ENCODE measurements at places on chromosomes 3 and 15.
A peak's percentile ranks its signal among the peaks of the same experiment; 100 is the strongest.

DNA sequence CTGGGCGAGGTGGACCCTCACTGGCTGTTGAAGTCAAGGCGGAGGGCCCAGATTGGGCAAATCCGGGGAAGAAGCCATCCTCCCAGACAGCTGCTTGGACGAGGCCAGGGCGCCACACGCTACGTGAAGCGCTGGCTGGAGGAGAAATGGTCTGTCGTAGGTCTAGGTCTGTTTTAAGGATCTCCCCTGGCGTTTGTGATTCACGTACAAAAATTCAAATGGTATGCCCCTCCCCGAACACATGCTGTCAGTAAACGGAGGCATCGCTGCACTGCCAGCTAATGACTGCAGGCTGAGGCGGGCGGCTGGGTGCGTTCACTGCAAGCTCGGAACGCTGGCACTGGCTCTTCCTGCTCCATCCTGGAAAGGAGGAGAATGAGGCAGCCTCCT, 69.9 kb downstream of the EPHB3 start:
- DNase-seq, result no peak

GRCh38 chr15:91769894-91770293, 83.6 kb upstream of the SLCO3A1 start:
- DNase-seq, result no peak

DNA sequence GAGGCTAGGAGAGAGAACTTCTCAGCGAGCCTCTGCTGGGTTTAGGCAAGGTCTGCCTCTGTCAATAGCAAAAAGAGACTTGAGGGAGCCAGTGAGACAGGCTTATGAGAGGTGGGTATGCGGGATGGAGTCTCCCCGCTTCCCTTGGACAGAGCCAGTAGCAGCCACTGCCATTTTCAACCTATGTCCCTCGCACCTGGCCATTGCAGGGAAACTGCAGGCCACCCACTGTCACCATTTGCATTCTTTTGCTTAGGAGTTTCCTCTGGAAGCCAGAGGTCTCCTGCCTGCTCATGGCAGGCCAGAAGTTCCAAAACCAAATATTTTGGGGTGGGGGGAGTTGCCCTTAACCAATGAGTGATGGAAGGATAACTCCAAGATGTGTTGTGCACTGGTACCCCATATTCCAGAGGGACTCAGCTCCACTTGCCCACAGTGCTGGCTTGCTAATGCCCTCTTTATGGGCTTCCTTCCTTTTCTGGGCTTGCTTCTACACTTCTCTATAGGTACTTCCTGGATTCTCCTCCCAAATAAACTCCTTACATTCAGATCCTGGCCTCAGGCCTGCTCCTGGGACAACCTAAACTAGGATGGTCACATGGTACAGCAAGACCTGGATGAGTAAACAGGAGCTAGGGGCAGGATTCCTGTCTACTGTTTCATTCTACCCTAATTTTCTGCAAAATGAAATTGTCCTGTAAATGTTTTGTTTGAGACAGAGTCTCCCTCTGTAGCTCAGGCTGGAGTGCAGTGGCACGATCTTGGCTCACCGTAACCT, 108.9 kb upstream of the PROK2 start:
- DNase-seq, result no peak

GRCh38 chr15:64029110-64029509, 17.2 kb downstream of the DAPK2 start:
- no peak for DNase-seq

- peak; percentile 65 for DNase-seq
These were observed 296.3 kb downstream of the UACA start for GRCh38 chr15:70466895-70467529.

DNA sequence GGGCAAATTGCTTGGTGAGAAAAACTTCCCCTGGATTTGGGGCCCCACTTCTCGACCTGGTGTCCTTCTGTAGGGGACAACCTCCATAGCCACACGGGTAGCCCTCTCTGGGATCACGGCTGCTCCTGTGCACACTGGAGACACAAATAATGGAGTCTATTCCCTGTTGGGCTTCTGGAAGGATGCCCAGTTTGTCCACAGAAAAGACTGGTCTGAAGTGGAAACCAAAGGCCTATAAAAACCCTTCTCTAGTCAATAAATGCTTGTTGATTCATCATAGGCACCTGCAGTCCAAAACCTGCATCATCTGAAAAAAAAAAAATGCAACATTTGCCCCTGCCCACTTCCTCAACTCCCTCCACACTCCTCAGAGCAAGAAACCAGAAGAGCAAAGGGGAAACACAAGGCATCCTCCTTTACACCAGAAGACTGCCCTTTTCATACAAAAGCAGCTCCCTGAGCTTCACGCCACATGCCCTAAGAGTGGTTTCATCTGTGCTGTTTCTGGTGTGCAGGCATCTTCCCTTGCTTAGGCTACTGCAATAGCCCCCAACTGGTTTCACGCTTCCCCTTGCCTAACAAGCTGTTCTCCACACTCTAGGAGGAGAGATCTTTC, 36.3 kb downstream of the SRGAP3 start:
- DNase-seq, result no peak

DNA sequence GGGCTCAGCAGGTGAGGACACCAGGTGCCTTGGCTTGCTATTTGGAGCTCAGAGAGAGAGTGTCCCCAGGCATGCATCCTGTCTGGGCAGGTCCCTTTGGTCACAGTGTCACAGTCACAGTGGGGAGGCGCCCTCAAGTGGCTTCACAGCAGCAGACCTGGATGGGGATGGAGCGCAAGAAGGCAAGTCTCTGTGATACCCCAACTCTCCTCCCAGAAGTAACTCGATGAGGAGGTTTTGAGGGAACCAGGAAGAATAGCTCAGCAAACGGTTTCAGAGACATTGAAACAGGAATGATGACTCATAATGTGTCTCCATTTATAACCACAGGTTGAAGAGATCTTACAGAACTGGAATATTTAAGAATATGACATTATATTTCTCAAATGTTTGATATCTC, 66.5 kb upstream of the SH3GL3 start:
- DNase-seq, result peak; percentile 71

DNA sequence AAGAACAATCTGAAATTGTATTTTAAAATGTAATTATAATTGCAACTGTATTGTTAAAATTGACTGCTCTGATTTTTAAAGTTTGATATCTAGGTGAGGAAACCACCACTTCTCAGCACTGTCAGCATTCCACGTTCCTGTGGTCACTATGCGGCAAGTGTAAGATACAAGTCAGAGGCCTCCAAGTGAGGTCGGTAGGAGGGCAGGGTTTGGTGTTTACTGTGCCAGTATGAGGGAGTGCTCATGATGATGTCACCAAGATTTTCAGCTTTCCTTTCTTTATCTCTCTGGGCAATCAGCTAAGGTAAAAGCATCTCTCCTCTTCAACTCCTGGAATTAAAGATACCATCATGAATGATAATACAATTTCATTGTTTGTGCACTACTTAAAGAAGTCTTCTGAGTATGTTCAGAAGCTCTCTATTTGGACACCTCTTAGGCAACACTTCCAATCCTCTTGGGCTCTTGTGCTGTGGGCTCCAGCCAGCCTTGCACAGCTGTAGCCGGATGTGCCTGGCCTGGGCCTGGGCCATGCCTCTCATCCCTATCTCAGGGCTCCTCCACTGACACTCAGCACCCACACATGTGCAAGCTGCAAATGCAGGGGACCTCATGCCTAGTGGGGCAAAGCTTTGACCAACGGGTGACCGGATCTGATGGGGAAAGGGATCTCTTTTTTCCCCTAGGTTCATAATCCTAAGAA, 42.9 kb downstream of the CCR3 start:
- DNase-seq, result peak; percentile 84

DNA sequence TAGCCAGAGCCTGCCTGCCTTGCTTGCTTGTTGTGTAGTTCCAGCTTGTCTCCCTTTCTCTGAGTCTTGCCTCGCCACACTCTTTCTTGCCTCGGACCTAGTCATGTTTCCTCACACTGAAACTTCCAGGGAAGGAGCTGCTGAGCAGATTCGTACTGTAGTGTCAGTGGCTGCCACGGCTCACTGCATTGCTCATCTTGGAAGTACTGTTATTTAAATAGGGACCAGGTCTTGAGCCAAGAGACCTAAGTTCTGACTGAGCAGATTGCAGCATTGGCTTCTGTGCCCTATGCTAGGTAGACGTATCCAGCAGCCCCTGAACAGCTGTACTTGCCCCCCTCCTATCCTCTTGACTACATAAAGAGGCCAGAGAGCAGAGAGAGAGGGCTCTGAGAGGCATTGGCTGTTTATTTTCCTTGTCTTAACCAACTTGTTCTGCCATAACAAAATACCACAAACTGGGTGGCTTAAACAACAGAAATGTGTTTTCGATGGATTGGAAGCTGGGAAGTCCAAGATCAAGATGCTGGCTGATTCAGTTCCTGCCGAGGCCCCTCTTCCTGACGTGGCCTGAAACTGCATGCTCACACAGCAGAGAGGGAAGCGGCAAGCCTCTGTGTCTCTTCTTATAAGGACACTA, 5.8 kb upstream of the RARRES1 start:
- DNase-seq, result no peak

DNA sequence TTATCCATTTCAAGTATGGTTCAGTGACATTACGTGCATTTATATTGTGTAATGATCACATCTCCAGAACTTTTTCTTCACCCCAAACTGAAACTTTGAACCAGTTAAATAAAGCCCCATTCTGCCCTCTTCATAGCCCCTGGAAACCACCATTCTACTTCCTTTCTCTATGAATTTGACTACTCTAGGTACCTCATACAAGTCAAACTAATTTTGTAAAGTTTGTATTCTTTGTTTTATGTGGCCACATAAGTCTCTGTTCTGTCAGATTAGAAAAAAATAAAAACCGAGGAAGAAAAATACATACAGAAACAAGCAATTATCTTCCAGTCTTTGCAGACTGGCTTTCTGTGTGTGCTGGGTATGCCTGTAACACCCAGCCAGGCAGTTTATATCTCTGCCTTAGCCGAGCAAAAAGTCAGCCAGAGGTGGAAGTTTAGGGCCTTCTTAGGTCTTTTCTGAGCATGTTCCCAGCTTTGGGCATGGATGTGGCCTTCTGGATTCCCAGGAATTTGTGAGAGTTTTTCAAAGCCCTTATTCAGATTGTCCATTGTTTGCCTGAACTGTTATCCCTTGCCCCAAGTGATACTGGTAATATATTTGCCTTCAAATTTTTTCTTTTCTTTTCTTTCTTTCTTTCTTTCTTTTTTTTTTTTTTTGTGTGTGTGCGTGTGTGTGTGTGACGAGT, 6.0 kb upstream of the GRAMD1C start:
- DNase-seq, result no peak

DNA sequence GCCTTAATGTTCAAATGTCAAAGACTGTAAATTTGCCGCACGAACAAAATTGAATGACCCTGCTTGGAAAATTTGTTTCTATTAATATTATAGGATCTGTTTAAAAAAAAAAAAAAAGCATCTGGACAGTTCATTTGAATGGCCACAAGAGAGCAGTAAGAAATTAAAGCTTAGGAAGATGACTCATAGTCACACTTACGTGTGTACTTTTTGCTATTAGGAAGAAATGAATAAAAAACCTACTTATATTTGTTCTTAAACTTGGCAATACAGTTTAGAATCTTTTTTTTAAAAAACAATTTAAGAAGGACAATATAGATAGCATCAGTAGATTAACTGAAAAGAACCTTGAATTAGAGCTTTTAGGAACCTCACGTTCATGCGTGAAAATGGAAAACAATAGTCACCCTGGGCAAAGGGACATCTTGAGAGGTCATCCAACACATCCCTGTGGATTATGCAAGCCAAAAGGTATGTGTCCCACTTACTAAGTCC, 621.8 kb downstream of the MECOM start:
- DNase-seq, result no peak

GRCh38 chr3:183486472-183486871, 58.1 kb upstream of the MCF2L2 start:
- peak; percentile 28 for DNase-seq

GRCh38 chr3:45496555-45496954, 98.0 kb upstream of the LIMD1 start:
- no peak for DNase-seq

- DNase-seq, result no peak
These were observed 156.7 kb upstream of the TLE3 start for GRCh38 chr15:70254311-70254869.
